Brain microvascular endothelial cell (primary cell): ENCODE measurements at places on chromosomes 2 and 18.

GRCh38 chr18:72692086-72692485 lies 147.9 kb upstream of the CBLN2 start:
- no peak for DNase-seq

DNA sequence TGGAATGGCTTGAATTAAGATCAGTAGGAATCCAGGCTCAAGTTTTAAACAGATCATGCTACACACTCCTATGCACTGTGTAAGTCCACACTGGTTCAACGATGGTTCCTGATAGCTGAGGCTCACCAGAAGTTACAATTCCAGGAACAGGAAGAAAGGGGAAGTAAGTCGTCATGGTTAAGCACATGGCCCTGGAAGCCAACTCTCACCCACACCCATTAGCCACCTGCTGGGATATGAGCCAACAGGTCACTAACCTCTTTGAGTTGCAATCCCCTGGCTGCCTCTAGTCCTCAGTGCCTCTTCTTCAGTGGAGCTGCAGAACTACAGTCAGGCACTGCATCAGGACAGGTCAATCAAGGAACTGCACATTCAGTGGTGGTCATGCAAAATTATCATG lies 133.5 kb downstream of the TMEM182 start:
- no peak for DNase-seq

GRCh38 chr2:54364409-54364808 lies 91.7 kb upstream of the SPTBN1 start:
- no peak for DNase-seq

- no peak for DNase-seq
Measured at GRCh38 chr2:138324068-138324771, 177.3 kb upstream of the SPOPL start.

DNA sequence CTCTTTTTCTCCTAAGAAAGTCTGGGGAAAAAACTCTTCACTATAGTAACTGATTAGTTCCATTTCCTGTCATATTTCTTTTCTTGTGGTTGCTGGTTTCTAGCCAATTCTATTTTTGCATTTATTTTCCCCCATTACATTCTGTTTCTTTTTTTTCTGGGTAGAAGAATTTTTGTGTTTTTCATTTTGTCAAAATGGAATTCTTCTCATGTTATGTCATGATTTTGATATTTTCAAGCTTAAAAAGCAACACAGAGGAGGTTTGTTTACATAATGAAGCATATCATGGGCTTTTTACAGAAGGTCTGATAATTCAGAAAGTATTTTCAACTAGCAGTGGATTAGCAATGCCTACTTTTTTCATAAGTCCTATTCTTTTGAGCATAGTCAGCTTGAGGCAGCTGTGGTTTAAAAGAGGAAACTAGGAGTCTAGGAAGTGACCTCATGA lies 102.0 kb downstream of the MAP2 start:
- peak; percentile 60 for DNase-seq

GRCh38 chr2:162252153-162252552 lies 8.9 kb upstream of the FAP start:
- DNase-seq = no peak

DNA sequence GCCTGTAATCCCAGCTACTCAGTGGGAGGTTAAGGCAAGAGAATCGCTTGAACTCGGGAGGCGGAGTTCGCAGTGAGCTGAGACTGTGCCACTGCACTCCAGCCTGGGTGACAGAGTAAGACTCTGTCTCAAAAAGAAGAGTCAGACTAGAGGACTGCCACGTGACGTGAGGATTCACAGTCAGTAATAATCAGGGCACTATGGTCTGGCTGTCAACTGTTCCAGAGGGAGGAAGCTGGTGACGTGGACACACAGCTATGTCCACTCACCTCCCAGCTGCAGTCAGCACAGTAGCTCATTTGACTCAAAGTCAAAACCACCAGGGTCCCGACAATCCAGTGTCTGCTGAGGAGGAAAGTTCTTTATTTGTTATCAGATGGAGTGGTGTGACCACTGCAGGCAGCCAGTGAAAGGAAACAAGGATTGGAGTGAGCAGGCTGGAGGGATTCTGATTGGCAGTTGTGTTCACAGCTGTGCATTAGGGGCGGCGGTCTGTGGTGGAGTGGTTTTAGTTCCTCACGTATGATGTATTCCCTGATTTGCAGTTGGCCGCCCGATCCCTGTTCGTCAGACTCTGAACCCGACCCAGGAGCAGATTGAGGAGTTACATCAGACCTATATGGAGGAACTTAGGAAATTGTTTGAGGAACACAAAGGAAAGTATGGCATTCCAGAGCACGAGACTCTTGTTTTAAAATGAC lies 37.9 kb downstream of the MOGAT1 start:
- DNase-seq = peak; percentile 100

DNA sequence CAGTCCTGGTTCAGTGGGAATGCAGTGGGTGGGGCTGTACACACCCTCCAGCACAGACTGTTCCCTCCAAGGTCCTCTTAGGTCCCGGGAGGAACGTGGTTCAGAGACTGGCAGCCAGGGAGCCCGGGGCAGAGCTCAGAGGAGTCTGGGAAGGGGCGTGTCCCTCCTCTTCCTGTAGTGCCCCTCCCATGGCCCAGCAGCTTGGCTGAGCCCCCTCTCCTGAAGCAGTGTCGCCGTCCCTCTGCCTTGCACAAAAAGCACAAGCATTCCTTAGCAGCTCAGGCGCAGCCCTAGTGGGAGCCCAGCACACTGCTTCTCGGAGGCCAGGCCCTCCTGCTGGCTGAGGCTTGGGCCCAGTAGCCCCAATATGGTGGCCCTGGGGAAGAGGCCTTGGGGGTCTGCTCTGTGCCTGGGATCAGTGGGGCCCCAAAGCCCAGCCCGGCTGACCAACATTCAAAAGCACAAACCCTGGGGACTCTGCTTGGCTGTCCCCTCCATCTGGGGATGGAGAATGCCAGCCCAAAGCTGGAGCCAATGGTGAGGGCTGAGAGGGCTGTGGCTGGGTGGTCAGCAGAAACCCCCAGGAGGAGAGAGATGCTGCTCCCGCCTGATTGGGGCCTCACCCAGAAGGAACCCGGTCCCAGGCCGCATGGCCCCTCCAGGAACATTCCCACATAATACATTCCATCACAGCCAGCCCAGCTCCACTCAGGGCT lies 17.5 kb upstream of the FAHD2A start:
- DNase-seq = no peak

DNA sequence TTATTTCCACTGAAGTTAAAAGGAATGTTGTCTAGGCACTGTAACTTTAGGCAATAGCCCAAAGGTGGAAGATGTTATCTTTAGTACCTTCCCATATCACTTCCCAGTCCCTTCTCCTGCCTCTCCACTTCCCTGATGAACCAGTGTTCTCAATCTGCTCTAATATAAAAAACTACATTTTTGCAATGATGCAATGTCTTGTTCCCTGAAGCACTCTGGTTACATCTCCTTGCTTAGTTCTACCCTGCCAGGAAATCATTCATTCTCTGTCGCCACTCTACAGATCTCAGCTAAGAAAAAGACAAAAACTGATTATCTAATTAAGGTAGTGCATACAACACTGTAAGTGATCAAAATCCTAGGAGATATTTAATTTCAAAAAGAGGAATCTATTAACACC lies 71.3 kb downstream of the BAZ2B start:
- no peak for DNase-seq

- DNase-seq = no peak
Measured at GRCh38 chr2:159066541-159067156, 98.2 kb downstream of the TANC1 start.

DNA sequence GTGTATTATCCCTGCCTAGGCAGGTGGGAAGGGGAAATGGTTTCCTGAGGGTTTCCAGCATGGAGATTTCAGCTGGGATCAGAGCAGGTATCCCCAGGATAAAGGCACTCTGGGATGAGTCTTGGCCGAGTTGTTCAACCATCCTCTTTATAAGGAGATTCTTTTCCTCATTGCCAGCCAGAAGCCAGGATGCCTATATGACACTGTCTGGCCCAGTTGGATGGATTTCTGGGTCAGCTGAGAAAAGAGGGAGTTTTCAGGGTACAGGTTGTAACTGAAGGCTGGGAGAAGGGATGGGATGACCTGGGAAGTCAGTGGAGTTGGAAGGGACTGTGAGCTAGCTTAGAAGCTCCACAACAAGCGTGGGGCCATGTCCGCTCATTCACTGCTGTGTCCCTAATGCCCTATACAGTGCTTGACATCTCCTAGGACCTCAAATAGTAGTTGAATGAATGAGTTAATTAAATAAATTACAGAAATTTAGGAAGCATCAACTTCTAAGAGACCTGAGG lies 8.3 kb downstream of the RHOB start:
- DNase-seq = no peak

- no peak for DNase-seq
Measured at GRCh38 chr18:6273423-6273822, 141.3 kb downstream of the L3MBTL4 start.

DNA sequence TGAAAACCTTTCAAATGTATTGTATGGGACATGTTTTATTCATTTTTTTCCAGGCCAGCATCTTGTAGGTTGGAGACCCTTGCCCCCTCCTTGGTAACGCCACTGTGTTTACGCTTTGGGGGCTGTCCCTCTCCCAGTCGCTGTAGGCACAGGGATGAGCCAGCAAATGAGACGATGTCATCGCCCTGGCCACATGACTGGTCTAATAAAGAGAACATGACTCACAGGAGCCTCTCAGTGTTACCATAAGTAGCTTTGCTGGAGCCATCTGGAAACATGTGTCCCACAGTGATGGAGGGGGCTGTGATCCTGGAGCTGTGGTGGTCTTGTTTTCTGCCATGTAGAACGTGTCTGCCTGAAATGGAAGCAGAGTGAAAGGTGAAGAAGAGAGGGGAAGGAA lies 78.9 kb downstream of the CD8B2 start:
- peak; percentile 58 for DNase-seq

DNA sequence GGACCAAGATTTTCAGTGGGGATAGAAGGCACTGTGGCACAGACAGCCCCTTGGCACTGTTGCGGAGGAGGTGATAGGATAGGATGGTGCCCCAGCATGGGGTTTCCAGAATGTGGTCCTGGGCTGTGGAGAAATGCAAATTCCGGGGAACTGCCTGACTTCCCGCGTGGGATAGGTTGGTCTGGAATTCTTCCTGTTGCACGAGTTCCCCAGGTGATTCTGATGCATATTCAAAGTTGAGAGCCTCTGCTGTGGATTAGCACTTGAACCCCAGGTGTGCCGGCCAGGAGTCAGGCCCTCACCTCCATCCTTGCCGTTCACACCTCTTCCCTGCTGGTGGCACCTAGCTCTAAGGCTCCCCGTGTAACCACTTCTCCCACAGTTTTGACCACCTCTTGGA lies 15.5 kb downstream of the NCK2 start:
- DNase-seq = no peak

- DNase-seq = no peak
Measured at GRCh38 chr2:149020432-149020851, 18.1 kb upstream of the LYPD6B start.

DNA sequence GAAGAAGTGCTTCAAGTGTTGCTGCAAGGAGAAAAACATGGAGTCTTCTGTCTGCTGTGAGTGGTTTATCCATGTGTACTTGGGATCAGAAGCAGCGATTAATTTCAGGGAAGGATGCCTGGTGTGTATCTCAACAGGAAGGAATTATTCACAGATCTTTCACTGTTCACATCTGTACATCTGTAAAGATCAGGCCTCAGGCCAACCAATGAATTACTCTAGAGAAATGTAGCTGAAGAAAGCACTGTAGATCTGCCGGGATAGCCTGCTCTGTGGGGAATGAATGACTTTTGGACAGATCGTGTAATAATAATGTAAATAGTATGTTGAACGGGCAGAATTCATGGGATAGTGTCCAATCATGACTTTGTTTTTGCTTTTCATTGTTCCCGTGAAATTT lies 54.0 kb upstream of the SPP2 start:
- DNase-seq = no peak

- DNase-seq = no peak
Measured at GRCh38 chr2:165681841-165682240, 112.2 kb downstream of the GALNT3 start.

GRCh38 chr2:167832868-167833287 lies 414.5 kb downstream of the STK39 start:
- no peak for DNase-seq

- no peak for DNase-seq
Measured at GRCh38 chr2:53170466-53170865, 597.1 kb upstream of the CHAC2 start.

DNA sequence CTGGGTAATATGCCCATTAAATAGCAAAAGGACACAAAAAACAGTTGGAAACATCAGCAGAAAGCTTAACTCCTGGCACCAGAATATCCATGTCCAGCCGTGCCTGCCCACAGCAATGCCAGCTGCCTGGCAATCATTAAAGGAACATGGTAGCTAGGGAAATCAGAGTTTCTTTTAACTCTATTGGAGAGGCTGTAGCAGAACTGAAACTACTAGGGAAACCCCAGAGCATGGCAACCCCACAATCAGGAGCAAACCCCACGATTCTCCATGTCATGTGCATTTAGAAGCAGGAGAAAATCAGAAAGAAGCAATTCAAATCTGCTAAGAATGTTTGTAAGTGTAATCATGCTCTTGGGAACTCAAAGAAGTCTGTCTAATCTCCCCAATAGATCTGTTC lies 409.0 kb upstream of the SMIM21 start:
- DNase-seq = no peak

GRCh38 chr2:48572816-48573215 lies 42.9 kb downstream of the STON1 start:
- DNase-seq = no peak

DNA sequence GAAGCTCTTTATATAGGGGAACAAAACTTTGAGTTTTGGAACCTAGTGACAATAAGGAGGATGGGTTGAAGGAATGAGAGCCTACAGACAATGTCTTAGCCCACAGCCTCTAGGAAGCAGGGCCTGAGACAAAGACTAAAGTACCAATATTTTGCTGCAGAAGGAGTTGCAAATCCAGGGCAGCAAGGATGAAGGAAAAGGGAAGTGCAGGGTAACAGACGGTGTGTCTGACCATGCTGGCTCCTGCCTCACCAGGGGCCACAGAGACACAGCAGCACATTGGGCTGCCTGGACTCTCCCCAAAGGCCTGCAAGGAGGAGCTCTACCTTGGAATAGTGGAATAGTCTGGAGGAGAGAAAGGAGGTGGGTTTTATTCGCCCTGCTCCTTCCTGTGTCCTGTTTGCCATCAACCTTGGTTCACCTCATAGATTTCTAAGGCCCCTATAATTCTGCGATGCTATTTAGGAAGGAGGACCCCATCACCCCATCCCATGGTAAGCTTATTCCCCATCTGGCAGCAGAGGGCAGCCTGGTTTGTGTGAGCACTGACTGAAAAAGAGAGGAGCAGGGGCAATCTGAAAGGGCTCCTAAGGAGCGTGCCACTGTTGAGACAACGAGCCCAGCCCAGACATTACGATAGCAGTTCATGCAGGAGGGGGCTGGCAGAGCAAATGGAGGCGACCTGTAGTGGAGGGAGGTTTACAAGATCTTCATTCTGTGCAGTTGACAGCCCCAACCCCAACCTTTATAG lies 143.4 kb downstream of the MGAT5 start:
- DNase-seq = no peak

GRCh38 chr18:10020171-10020570 lies 106.4 kb downstream of the VAPA start:
- DNase-seq = no peak

- DNase-seq = no peak
Measured at GRCh38 chr2:3289526-3289925, 88.1 kb downstream of the EIPR1 start.
